Liver (tissue), 10 donors: ENCODE measurements at places on chromosomes 16 and 17. TPM values are rescaled to one million over a fixed set of nuclear protein-coding genes. Genes with fewer than 3 reads are reported as not detected.
A peak's percentile ranks its signal among the peaks of the same experiment; 100 is the strongest.

DNA sequence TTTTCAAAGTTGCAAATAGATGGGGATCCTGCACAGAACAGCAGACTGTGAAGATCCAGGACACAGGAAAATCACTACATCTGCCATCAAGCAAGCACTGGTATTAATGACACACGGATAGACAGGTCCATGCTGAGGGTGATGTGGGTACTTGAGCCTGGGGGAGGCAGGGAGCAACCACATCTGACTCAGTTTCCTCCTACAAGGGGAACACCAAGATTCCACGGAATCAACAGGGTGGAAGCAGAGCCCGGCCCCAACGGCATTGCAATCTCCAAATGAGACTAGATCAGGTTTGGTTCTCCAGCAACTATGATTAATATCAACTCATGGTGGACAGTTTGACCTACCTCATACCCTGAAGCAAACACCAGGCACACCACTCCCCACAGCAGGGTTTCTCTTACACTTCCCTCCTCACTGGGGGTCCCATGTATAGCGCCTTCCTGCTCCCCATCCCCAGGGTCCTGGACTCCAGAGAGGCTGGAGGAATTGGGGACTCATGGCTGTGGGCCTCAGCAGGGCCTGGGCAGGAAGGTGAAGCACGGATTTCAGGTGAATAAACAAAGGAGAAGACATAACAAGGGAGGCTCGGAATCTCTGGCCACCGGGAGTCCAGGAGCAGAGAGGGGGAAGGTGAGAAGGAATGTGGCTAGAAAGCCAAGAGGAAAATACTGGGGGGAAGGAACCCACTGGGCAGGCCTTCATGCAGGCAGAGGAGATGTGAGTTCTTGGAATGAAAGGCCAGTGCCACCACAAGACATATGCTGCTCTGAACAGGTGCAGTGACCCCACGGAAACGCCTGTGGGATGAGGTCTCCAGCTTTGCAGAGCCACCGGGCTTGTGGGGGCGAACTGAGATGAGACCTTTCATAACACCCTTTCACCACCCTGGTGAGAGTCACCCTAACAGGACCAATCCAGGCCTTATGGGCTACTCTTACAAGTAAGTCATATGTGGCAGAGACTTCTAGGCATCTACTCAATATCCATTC, 29.5 kb upstream of the PIK3R6 start:
- peak; percentile 16 for DNase-seq

GRCh38 chr17:82228278-82228841, 482 bp upstream of the SLC16A3 start:
- DNase-seq: no peak

GRCh38 chr16:54200161-54200534, 86.4 kb downstream of the IRX3 start:
- DNase-seq: no peak

GRCh38 chr17:43966276-43966675, 12.5 kb upstream of the PYY start:
- DNase-seq: no peak

DNA sequence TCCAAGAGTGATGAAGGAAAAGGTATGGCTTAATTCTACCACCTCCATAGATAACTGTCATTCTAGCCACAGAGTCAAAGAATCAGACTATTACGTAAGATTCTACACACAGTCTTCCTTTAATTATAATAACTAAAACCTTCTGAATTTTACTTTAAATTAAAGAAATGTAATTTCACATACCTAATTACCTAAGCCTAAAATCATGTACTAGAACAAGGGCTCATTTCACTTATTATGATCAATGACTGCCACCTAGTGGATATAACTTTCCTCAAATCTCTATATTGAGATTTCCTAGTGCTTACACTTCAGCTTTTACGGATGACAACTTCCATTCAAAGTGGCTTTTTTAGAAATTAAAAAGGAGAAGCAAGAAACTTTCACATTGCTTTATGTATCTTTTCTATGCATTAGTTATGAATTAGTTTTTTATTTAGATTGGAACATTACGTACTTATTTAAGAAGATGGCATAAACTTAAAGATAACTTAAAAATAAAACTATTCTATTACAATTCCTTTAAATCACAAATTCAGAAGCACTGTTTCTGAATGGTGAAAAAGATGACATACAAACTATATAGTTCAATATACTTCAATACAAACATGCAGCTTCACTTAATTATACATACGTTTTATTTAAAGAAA, 18.2 kb upstream of the ABCA10 start:
- no peak for DNase-seq

DNA sequence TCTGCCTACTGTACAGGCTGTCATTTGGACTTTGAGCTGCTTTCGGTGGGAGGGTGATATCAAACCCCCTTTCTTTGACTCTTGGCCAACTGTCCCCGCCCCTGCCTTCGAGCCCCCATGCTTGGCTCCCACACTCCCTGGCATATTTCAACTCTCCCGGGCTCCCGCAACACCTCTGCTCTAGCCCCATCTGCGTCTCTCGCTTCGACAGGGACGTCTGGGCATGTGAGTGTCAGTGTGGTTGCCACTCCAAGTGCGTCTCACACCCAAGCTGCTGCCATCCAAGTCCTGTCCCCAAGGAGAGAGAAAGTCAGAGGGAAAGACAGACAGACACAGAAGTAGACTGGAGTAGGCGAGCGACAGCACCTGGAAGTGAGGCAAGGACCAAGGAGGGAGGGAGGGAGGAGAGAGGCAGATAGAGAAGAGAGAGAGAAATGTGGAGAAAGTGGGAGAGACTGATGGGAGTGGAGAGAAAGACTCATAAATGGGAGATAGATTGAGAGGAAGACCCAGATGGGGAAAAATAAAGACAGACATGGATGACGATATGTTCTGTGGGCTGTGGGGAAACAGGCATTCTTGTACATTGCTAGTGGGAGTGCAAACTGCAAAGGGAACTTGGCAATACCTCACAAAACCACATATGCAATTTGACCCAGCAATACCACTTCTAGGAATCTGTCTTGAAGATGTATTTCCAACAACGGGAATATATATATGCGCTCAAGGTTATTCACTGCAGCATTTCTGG, 11.8 kb downstream of the STARD3 start:
- DNase-seq: no peak

DNA sequence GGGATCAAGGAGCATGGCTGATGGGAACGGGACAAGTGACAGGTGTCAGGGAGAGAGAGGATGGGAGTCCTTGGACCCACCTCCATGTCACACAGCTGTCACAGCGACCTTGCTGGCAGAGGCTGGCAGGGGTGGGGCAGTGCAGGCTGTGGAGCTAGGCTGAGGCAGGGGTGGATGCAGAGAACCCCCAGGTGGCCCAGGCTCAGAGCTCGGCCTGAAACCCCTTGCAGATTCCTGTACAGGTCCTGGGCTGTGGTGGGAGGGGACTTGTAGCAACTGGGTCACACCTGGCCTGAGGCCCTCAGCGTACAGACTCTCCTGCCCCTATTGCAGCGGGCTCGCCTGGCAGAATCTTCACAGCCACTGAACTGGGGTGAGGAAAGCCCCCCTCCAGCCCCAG, 174.1 kb downstream of the NTN1 start:
- no peak for DNase-seq

GRCh38 chr17:75404223-75404730, 1.2 kb downstream of the GRB2 start:
- peak; percentile 50 for DNase-seq

- no peak for DNase-seq
Measured at GRCh38 chr17:77394540-77395295, 253.9 kb downstream of the SEC14L1 start.

- DNase-seq: no peak
Measured at GRCh38 chr17:17943281-17943984, 28.8 kb downstream of the TOM1L2 start.

GRCh38 chr16:62036101-62036801, at the start of gene CDH8:
TSS of gene CDH8 (minus strand) at chr16:62036438. CDS start at chr16:62021403, 15,035 bp downstream.
- no peak for DNase-seq

DNA sequence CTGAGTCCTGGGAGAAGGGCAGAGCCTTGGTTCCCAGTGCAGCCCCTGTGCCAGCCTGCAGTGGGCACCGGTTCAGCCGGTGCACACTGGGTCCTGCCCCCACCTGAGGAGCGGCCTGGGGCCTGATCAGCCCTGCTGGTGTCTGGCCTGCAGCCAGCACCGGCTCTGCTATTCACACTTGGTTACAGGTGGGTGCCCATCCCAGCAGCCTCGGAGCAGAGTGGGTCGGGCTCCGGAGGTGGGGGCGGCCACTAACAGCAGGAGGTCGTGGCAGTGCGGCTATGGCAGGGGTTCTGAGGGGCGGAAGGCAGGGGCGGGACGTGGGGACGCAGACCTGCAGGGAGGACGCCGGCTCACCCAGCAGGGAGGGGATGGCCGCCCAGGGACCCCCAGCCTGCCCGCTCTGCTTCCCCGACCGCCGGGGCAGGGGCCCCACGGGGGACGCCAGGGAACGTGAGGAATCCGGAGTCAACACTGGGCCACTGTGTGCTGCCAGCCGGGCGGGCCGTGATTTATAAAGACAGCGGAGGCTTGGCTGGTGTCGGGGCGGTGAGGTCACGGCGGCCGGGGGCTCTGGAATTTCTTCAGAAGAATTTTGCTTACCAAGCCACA, 20.3 kb downstream of the METRNL start:
- no peak for DNase-seq

DNA sequence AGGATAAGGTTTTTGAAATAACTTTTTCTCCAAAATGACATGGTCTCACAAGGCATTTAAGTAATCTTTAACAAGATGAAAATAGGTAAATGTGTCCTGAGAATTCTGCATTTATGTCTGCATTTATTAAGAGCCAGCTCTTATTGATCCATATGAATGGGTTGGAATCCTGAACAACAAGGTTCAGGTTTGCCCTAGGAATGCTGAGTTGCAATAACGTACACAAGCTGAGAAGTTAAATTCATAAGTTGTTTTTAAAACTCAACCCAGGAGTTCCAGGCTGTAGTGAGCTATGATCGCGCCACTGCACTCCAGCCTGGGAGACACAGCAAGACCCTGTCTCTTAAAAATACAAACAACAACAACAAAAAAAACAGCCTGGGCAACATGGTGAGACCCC, 28.1 kb downstream of the GLG1 start:
- no peak for DNase-seq

DNA sequence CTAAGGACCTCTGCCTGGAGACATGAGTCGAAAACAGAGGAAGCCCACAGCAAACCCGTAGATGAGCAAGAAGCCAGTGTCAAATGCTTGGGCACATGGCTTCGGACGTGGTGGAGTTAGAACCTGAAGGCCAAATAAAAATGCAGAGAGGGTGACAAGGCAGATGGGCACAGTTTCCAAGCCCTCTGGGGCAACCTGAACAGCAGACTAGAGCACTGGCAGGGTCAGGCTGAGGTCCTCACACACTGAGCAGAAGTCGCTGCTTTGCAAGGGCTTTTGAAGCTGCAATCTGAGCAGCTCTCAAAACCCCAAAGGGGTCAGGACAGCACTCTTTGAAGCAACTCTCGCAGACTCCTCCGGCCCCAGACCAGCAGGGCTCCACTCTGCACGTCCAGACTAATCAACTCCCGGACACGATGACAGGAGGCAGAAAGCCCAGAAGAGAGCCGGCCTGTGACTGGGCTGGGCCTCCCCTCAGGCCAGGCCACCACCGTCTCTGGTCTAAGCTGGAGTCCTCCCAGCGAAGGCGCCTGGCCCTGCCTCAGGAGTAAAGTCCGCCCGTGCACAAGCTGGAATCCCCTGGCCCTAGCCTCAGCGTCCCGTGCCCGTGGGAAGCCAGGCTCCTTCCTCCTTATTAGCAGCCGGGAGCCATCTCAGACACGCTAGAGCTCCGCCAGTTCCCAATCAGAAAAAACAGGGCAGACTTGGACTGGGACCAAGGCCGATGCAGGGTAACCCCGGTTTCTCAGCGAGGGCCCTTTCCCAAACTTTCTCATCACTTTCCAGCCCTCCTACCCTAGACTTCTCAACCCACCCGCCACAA, 924 bp downstream of the SMARCD2 start:
- peak; percentile 51 for DNase-seq

DNA sequence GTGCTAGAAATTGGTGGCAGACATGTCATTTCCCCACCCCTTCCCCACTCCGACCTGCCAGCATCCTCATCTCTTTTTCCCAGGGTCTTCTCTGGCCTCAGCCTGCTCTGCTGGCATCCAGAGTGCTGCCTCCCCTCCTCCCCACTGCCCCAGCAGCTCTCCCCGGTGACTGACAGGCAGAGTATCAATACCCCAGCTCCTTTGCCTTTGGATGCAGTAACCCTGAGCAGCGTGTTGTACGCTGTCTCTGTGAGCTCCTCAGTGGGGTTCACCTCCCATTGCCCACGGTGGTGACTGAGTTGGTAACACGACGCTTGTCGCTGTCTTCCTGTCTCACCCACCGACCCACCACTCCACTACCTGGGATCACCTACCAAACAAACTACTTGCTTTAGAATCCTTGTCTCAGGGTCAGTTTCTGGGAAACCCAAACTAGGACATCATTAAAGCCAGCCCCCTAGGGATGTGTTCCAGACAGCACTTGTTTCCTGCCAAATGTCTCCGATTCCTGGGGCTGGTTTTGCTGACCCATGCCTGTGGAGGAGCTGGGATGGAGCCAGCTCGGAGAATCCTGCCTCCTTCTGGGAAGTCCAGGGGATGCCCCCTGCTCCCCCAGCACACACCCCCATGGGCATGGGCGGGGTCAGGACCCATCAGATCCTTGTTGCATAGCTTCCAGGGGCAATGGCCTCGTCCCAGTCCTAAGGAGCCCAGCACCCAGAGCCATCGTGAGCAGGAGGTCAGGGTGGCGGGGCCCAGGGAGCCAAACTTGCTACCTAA, 8.3 kb upstream of the SBK1 start:
- DNase-seq: no peak

GRCh38 chr17:82059272-82060000, 6.2 kb downstream of the DUS1L start:
- no peak for DNase-seq

DNA sequence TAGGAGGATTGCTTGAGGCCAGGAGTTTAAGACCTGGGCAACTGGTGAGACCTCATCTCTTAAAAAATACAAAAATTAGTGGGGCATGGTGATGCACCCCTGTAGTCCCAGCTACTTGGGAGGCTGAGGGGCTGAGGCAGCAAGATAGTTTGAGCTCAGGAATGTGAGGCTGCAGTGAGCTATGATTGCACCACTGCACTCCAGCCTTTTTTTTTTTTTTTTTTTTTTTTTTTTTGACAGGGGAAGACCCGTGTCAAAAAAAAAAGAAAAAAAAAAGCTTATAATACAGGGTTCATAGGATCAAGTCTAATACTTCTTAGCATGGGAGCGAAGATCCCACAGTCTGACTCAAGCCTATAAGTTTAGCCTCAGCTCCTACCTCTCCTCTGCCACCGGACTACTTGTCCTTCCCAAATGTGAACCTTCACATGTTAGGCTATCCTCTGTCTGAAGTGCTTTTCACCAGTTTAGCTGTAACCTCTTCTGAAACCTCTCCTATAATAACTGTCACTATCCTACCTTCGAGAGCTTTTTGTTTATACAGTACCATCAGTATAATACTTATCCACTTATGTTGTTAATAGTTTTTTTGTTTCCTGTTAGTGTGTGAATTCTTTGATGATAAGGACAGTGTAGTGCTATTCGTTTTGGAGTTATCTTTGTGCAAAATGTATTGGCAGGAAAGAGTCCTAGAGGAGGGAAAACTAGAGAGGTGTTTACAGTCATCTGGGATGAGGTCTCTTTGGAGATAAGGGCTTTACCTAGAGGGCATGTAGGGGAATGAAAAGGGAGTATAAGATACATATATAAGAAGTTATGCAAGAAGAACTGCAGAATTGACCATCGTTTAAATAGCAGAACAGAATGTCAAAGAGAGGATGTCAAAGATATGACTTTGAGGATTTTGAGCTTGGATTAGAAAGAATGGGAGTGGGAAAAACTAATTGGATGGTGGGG, 15.5 kb downstream of the CPD start:
- DNase-seq: no peak

The SMPD3 gene
- polyA plus RNA-seq: 0.92 TPM

The HEATR9 gene
- not detected for polyA plus RNA-seq

The TEX14 gene
- polyA plus RNA-seq: 0.01 TPM
